ENCODE measurements at places on chromosomes 5 and 9. TPM values are rescaled to one million over a fixed set of nuclear protein-coding genes. Genes with fewer than 3 reads are reported as not detected.
A peak's percentile ranks its signal among the peaks of the same experiment; 100 is the strongest.

Gene CLIC3
- total RNA-seq: 17.0 TPM

Gene PHF24
- not detected for total RNA-seq

Gene SOHLH1
- total RNA-seq: not detected

Gene PFN3
- total RNA-seq: not detected

Gene GFPT2
- total RNA-seq: not detected

DNA sequence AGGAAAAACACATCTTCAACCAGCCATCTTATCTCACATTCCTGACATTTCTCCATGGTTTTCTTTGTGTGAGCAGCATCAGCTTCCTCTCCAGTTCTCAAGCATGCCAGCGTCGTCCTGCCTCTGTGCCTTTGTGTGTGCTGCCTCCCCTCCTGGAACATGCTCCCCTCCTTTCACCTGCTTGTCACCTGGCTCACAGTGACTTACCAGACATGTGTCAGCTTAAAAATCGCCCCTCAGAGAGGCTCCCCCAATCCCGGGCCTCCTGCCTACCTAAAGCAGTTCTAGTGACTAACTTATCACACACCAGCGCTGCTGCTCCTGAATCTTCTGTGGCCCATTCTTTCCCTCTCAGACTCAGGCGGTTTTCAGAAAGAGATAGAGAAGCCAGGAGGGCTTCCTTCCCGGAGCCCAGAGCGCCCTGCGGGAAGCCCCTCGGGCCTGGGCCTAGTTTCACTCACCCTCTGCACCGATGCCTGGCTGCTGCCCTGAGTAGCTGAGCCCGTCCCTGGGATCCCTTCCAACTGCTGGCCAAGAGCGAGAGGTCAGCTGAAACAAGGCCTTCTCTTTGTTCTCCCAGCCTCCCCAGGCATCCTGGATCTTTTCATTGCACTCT is 51.1 kb upstream of the MVB12B start:
- no peak for DNase-seq

- no peak for DNase-seq
Observed at GRCh38 chr9:134591082-134591571, 50.5 kb upstream of the COL5A1 start.

- DNase-seq: no peak
Observed at GRCh38 chr5:151014680-151015343, 5.6 kb upstream of the GPX3 start.

DNA sequence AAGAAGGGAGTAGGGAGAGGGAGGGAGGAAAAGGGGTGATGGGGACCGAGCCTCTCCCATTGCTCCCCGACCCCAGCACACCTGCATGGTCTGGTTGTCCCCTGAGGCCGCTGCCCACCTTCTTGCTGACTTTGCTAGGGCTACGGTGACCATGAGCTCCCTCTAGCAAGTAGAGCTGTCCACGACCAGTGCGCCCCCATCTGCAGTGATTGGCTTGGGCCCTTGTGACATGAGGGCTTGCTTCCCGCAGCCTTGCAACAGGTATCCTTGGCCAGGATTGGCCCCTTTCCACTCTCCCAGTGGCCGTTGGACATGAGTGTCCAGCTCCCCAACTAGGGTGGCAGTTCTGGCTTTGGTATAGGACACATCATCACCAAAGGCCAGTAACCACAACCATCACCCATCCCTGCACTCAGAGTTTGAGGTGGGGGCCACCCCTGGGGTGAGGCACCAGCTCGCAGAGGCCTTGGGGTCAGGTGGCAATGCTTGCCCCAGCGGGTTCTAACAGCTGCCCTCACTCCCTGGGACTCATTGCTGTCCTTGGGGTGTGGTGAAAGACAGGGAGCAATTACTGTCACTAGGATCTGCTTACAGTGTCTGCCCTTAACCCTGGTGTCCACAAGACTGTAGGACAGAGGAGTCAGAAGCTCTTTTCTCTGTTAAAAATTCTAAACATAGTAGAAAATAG is 17.2 kb upstream of the NINJ1 start:
- no peak for DNase-seq

GRCh38 chr5:135830876-135831275 is 3.6 kb upstream of the SLC25A48 start:
- DNase-seq: no peak

GRCh38 chr5:74242516-74242915 is 398.0 kb downstream of the ENC1 start:
- DNase-seq: peak; percentile 55

- no peak for DNase-seq
Observed at GRCh38 chr9:34334337-34334824, 5.0 kb downstream of the NUDT2 start.

- no peak for DNase-seq
Observed at GRCh38 chr5:88708021-88708420, 175.0 kb downstream of the MEF2C start.

GRCh38 chr9:135865531-135865930 is 41.8 kb downstream of the CAMSAP1 start:
- no peak for DNase-seq

DNA sequence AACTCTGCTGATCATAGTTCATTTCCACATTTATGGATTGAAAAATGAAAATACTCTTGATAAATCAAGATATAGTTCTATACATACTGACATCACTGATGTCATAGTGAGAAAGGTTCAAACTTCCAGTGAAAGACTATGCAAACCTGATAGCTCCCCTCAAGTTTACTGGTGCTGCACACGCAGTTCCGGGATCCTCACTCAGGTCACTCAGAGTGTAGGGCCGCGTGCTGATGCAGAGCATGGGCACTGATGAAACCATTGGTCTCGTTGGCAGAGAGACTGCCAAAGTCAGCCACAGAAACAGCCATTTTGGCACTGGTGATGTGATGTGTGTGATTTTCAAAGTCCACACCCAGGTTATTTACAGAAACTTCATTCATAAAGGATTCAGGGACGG is 13.5 kb downstream of the SETD9 start:
- no peak for DNase-seq

- DNase-seq: no peak
Observed at GRCh38 chr9:32820322-32820721, 37.0 kb downstream of the TMEM215 start.

DNA sequence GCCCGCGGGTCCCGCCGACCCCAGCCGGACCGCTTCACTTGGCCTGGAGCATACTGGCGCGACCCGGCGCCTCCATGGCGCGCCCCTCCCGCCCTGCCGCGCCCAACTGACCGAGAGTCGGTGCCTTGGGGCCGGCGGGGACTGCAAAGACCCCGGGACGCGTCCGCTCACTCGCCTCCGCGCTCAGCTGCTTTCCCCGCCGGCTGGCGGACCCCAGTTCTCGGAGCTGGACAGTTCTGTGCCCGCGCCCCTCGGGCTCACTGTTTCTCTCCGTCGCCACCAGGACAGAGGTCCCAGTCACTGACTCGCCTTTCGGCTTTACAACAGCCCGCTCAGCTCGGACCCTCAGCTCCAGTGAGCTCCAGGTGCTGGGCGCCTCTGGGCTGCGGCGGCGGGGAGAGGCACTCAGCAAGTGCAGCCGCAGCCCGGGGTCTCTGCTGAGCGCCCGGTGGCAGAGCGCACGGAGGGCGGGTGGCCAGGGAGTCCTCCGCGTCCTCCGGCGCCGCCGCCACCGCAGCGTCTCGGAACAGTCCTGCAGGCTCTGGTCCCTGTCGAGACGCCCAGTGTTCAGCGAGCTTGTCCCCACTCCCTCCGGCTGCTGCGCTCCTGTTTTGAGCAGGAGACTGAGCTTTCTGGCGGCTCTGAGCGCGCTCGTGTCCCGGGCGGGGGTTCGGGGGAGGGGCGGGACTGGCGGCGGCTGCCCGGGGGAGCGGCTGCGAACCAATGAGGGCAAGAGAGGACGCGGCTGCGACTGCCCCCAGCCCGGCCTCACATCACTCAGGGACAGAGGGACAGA is at the start of gene SMIM32:
Gene SMIM32 (minus strand): TSS at position 637 of the 796 bp plus-strand sequence. CDS start 638 bp downstream, outside the sequence.
- DNase-seq: no peak

DNA sequence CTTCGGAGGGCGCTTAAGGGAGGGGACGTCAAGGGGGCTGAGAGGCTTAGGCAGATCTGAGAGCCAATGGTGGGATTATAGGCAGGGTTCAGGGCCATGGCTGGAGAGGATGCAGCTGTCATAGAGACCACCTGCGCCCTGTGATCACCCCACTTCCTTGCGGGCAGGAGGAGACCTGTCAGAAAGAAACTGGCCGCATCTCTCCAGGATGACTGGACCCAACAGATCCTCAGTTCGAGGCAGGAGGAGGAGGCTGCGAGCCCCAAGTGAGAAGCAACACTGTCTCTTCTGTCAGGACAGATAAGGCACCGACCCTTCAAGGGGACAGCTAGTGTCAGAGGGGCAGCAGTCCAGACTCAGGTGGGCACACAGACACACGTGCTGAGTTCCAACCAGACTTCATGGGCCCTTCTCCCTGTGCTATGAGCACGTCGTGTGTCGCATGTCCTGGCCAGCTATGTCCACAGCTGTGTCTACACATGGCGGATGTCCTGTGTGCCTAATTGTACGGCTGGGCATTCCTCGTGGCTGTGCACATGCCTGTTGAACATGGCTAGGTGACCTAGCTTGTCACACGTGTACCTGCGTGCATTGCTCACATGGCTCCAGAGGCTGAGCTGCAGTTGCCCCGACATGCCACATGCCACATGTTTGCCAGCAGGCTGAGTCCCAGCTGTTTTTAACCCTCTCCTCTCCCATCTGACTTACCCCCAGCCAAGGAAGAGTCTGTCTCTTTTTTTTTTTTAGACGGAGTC is 583 bp upstream of the AQP3 start:
- DNase-seq: no peak

GRCh38 chr5:44795496-44795895 is 13.3 kb upstream of the MRPS30 start:
- DNase-seq: no peak

DNA sequence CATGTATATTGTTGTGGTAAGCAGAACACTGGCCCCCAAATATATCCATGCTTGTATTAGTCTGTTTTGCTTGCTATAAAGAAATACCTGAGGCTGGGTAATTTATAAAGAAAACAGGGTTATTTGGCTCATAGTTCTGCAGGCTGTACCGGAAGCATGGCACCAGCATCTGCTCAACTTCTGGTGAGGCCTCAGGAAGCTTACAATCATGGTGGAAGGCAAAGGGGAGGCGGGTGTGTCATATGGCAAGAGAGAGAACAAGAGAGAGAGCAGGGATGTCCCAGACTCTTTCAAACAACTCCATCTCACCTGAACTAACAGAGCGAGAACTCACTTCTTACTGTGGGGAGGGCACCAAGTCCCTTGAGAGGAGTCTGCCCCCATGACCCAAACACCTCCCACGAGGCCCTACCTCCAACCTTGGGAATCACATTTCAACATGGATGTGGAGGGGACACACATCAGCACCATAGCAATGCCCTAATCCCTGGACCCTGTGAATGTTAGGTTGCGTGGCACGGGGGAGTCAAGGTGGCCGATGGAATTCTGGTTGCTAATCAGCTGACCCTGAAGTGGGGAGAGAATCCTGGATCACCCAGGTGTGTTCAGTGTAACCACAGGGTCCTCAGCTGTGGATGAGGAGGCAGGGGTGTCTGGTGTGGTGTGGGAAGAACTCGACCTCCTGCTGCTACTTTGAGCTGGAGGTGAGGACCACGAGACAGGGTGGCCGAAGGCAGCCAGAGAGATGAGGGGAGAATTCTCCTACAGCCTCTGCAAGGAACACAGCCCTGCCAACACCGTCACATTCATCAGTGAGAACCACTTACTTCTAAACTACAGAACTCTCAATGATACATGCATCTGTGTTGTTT is 172.8 kb downstream of the AUH start:
- no peak for DNase-seq
